Effector CD8-positive, alpha-beta T cell (primary cell): ENCODE measurements at places on chromosomes 11 and 22.

DNA sequence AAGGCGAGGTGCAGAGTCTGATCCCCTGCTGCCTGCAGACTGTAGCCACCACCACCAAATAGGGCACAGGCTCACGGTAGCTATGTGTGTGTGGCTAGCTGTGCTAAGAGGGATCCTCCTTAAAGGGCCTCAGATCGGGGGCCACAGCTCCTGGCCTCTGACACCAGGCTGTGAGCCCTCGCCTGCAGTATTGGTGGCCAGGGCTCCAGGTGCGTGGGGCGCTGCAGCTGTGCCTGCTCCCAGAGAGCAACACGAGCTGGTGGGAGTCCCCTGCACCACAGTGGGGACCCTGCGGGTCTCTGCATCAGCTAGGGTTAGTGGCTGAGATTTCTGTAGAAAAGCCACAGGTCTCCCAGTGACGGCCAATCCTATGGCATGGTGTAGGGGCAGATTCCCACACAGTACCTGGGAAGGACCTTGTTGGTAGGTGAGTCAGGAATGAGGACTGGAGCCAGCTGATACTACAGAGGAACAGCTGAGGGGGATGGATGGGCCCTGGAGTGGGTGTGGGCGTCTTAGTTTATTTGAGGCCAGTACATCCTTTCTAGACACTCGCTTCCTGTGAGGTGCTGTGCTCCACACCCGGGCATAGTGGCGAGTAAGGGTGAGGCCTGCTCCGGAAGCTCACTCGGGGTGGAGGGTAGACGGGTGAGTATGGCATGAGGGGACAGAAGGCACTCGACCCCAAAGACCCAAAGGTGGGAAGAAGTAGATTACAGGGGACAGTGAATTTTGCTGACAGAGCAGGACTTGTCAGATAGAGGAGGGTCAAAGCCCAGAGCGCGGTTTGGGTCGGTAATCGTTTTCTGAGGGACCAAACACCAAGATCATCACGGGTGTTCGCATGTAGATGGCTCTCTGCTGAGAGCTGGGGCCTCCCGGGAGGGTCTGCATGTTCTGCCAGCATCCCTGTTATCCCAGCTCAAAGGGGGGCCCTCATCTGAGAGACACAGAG, 212.5 kb downstream of the TBC1D22A start:
- no peak for DNase-seq

GRCh38 chr11:65125197-65126056, 3.3 kb downstream of the MRPL49 start:
- no peak for DNase-seq

DNA sequence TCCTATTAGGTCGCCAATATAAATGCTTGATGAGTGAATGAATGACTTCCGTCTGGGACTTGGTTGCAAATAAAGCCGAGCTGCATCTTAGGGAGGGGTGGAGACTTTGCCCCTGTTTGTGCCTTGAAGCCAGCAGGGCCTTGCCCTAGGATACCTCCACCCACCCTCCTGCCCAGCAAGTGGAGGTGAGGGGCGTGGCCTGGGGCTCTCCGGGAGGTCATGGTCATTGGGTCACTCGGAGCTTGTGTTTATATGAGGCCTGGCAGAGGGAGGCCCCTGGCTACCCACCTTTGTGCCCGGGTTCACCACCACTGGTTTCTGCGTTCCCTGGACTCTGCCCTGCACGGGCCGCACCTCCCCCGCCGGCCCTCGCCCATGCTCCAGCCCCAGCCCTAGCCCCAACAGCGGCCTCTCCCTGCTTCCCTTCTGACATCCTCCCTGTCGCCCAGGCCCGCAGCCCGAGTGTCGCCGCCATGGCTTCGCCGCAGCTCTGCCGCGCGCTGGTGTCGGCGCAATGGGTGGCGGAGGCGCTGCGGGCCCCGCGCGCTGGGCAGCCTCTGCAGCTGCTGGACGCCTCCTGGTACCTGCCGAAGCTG, 4.3 kb downstream of the MPST start:
- no peak for DNase-seq

DNA sequence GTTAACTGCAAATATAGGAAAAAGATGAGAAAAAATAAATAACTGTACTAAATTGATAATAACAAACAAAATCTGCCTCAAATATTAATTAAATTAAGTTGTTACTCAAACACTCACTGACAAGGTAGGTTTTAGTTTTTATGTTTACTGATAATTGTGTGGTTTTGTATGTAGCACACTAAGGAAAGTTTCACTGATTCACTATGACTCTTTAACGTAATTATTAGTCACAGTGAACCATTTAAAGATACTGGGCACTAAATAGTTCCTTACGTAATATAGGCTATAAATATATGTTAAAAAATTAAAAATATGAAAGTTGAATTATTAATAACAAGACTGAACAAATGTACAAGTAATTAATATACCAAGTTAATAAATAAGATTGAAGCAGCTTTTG, 2330.0 kb upstream of the RAG2 start:
- DNase-seq: no peak

DNA sequence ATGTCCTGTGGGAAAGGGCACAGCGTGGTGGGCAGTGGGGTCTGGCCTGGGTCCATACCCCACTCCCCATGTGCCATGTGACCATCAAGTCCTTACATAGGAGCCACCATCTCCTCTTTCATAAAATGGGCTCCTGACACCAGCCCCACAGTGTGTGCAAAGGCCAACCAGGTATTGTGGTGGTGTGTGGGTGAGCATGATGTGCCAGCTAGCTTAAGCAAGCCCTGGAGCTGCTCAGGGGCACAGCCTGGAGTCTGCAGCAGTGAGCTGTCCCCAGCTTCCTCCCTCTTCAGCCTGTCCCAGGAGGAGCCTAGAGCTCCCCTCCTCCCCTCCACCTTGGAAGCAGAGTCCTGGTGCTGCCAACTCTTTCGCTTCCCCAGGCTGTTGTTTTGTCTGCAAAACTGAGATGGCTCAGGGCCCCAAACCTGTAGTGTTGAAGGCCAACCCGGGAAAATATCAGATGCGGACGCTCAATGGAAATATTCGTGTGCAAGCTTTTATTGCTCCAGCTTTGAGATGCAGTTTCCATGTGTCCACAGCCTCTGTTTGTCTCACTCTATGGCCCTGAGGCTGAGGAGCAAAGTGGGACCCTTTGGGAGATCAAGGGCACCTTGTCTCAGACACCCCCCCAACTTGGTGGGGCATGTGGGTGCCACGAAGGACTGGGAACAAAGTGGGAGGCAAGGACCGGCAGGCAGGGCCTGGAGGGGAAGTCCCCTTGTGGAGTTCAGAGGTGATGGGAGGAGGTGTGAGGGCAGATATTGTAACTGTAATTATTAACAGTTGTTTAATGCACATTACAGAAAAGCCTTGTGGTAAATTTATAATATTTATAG, 92.6 kb downstream of the CTTN start:
- no peak for DNase-seq
